Activated CD8-positive, alpha-beta memory T cell treated with anti-CD3 and anti-CD28 coated beads for 1 hour (primary cell): ENCODE measurements at places on chromosomes 11 and 22.
A peak's percentile ranks its signal among the peaks of the same experiment; 100 is the strongest.

DNA sequence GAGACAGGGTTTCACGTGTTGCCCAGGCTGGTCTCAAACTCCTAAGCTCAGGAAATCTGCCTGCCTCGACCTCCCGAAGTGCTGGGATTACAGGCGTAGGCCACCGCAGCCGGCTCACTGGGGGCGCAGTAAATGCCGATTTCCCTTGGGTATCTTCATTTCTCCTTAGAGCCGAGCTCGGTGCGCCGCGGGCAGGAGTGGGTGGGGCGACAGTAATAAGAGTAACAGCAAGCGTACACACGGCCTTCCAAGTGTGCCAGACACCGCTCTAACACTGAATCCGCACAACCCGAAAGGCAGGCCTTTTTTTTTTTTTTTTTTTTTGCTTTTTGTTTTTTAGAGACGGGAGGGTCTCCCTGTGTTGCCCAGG lies 500 bp upstream of the ADSL start:
- no peak for DNase-seq

DNA sequence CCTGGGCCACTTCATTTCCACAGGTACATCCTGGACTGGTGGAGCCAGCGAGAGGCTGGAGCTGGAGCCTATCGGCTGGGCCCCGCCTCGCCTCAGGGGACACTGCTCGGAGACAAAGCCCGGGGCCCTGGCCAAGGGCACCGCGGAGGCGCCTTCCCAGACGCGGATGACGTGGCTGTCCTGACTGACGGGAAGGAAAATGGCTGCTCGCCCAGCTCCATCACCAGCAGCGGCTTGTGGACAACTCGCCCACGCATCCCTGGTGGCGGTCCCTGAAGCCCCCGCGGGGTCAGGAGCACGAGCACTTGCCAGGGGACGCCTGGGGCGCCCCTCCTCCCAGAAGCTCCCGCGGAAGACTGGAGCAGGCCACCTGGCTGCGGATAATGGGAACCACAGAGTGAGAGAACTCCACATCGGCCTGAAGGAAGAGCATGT lies 49.6 kb downstream of the CECR2 start:
- DNase-seq: no peak

DNA sequence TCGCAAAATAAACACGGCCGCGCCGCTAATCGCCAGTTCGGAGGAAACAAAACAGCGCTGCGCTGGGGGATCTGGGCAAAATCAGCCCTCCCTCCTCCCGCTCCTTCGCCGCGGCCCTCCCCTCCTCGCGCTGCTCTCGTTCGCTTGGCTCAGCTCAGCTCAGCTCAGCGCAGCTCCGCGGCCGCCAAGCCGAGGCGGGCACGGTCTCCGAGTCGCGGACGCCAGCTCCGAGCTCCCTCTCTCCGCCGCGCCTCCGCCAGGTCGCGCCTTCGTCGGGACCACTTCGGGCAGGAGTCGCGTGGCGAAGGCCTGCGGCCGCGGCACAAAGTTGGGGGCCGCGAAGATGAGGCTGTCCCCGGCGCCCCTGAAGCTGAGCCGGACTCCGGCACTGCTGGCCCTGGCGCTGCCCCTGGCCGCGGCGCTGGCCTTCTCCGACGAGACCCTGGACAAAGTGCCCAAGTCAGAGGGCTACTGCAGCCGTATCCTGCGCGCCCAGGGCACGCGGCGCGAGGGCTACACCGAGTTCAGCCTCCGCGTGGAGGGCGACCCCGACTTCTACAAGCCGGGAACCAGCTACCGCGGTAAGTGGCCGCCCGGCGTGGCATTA lies at the start of gene SPON1:
Gene SPON1 (plus strand): TSS at position 162 of the 607 bp plus-strand sequence. CDS start 182 bp downstream, at position 344.
- peak; percentile 25 for DNase-seq

- no peak for DNase-seq
Observed at GRCh38 chr11:30423279-30423648, 100.4 kb downstream of the ARL14EP start.

DNA sequence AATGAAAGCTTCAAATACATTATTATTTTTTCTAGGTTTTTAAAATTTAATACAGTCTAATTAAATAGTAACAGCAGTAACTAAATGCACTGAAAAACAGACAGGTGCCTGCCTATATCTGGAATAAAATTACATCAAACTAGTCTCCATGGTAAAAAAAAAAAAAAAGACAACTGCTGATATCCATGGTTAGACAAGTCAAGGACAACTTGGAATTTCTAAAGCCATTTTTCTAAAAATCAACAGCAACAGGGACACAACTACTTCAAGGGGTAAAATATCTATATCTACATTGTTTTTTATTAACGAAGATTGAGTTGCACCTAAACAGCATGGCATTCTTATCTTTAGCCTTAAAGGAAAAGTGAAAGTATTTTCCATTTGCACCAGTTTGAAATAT lies 74.7 kb upstream of the VPREB1 start:
- no peak for DNase-seq

- DNase-seq: no peak
Observed at GRCh38 chr11:1785749-1786413, 22.2 kb upstream of the CTSD start.

- no peak for DNase-seq
Observed at GRCh38 chr22:46058591-46059519, 81.9 kb upstream of the WNT7B start.

DNA sequence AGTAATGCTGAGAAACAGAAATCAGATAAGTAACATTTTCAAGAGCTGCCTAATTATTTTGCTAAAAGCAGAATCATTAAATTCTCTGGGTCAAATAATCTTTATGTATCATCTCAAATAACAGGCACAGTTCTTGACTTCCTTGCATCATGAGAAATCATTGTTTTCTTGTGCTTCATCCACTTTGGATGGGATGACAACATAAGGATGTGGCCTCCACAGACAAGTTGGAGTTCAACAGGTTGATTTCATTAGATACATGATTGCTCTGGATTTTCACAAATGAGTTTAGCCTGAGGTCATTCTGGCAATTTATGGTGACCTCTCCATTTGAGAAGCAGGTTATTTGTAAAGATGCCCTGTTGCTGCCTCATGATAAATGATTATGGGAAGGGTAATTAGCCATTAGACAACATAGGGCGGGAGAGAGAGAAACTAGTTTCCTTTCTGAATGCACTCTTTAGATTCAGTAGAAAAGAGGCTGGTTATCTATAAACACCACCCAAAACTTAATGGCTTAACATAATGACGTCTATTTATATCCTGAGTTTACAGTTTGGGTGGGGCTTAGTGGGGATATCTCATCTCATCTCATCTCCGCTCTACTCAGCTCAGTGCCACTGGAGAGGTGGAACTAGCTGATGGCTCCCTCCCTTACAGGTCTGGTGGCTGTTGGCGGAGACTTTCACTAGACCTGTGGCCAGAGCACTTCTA lies 35.0 kb upstream of the ADORA2A start:
- no peak for DNase-seq

- DNase-seq: no peak
Observed at GRCh38 chr11:110373051-110373702, 56.6 kb upstream of the FDX1 start.

DNA sequence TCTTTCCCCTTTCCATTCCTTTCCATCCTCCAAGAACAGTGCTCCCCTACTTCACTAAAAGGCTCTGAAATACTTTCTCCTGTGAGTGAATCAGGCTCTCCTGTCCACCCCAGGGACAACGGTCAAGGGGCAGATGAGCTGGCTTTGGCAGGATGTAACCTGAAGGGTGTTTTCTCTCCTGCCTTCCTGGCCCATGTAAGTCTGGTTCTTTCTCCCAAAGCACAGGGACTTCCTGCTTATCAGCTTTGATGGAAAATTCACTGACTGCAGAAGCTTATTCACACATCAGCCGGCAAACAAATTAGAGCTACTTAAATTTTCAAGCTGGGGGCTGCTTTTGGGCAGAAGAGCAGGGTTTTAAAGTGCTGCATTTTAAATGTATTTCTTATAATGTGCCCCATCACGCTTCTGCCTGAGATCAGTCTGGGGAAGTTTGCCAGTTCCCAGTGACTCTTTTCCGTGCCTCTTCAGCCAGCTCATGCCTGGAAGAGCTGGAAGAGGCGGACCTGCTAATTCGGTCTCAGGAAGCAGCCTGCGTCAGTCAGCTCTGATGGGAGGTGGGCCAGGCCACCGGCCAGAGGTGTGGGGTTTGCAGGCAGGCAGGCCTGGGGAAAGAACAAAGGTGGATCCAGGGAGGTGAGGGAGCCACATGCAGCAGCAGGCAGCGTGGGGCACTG lies 140.4 kb upstream of the TBCEL start:
- DNase-seq: no peak

GRCh38 chr11:35723913-35724312 lies 61.3 kb downstream of the TRIM44 start:
- no peak for DNase-seq

GRCh38 chr11:30984442-30984816 lies 385.1 kb downstream of the DCDC1 start:
- no peak for DNase-seq

DNA sequence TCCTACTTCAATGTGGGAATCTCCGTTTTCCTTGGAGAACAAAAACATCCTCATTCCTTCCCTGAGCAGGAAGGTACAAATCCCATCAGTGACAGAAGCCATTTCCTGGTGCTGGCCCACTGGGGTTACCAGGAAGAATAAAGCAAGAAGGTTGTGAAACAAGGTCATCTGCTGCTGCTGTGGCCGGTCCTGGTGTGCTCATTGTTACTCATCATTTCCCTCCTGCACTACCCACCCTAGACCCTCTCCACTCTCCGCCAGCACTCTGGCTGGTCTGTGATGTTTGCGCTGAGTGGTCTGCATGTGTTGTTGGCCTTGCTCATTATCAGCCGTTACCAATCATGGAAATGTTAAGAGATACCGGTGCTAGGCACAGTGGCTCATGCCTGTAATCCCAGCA lies 37.0 kb downstream of the OSBP2 start:
- DNase-seq: no peak

DNA sequence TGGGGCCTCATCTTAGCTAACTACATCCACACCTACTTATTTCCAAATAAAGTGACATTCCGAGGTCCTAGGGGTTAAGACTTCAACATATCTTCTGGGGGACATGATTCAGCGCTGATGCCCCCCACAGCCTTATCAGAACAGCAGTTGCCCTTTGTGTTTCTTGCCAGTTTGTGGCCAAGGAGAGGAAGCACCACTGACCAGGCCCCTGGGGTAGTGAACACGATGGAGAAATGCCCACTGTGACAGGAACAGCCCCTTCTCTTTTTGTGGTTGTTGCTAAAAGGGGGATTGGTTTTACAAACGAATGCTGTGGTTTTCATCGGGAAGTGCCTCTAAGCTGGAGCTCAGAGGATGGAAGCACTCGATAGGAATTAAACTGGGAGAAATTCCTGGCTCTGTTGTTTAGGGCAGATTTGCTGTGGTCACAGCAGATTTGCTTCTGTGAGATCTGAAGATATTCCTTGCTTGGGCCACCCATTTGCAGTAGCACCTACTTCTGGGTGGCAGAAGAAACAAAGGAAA lies 88.8 kb downstream of the ABTB2 start:
- DNase-seq: no peak

DNA sequence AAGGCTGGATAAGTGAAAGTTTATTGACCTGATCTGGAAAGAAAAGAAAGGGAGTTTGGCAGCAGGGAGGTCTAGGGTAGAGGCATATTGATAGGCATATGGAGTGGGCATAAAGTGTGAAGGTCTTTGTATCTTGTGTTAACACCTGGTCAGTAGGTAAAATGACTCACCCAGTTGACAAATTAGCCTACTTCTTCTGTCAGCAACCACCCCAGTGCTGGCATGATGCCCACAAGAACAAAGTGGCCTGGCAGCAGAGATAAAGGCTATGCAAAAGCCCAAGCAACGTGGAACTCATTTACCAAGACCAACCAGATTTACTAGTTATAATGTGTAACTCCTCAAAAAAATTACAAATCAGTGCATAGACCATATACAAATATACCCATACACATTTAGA lies 4.9 kb downstream of the OR10A3 start:
- DNase-seq: no peak

GRCh38 chr11:133720951-133721350 lies 124.4 kb downstream of the SPATA19 start:
- no peak for DNase-seq

DNA sequence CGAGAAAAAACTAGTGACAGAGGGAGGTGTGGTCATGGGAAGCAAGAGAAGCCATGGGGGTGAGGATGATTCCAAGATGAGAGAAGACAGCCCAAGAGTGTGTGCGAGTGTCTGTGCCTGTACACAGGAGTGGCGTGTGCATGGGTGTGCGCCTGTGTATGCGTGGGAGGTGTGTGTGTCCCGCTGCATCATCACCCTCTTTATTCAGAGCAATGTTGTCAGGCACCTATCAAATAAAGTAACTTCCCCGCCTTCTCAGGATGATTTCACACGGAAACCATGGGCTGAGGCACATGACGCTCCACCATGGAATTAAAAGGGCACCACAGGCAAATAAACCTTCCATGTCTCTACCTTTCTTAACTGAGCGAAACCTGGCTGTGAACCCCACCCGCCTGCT lies 24.6 kb downstream of the MS4A10 start:
- no peak for DNase-seq

- no peak for DNase-seq
Observed at GRCh38 chr22:50471962-50472361, 2.9 kb downstream of the SBF1 start.

DNA sequence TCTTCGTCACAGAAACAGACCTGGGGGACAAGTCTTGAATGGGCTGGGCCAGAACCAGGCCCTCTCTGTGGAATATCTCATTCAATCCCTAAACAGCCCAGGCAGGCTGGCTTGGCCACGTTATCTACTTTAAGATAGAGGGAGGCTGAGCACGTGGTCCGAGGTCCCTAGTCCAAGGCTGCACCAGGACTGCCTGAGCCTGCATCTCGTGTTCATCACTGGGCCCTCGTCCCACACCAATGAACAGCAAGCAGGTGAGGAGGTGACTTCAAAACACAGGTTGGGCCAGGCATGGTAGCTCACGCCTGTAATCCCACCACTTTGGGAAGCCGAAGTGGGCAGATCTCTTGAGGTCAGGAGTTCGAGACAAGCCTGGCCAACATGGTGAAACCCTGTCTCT lies 20.3 kb upstream of the FGF3 start:
- DNase-seq: no peak

- no peak for DNase-seq
Observed at GRCh38 chr11:14967581-14968243, 4.4 kb downstream of the CALCA start.

DNA sequence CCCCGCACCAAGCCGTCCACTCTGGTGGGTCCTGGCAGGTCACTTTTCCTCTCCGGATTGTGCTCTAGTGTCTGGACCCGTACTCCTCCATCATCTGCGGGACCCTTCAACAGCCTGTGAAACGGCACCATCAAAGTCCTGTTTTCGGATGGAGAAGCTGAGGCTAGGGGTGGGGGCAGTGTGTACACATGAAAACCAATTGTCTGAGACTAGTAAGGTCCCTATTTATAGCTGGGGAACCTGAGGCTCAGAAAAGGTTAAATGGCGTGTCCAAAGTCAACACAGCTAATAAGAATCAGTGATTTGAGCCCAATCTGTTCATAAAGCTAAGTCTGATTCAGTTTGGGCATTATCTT lies 668 bp upstream of the LRRC32 start:
- DNase-seq: no peak
